ENCODE measurements at places on chromosomes 1 and 21. TPM values are rescaled to one million over a fixed set of nuclear protein-coding genes. Genes with fewer than 3 reads are reported as not detected.

TMEM59 gene
- total RNA-seq, result 126 TPM

TRIM46 gene
- total RNA-seq, result 1.4 TPM

LIN28A gene
- not detected for total RNA-seq

S100A3 gene
- total RNA-seq, result 90.5 TPM

FGGY gene
- total RNA-seq, result 2.4 TPM

HSD3B2 gene
- total RNA-seq, result not detected

ARMH1 gene
- 0.54 TPM for total RNA-seq

SPRR2G gene
- total RNA-seq, result not detected

CD160 gene
- total RNA-seq, result not detected

NR1I3 gene
- not detected for total RNA-seq

GJA5 gene
- not detected for total RNA-seq

FMN2 gene
- 5.8 TPM for total RNA-seq

PTAFR gene
- 0.31 TPM for total RNA-seq

KRTAP19-3 gene
- total RNA-seq, result not detected

NBPF6 gene
- not detected for total RNA-seq

C1orf141 gene
- total RNA-seq, result not detected

SCMH1 gene
- total RNA-seq, result 12.7 TPM

VASH2 gene
- total RNA-seq, result 4.2 TPM

NLRP3 gene
- total RNA-seq, result not detected

Measured in A549 treated with DMSO at 1 μM for 4 hours (cell line).